ENCODE measurements at places on chromosomes 3 and 15.
A peak's percentile ranks its signal among the peaks of the same experiment; 100 is the strongest.

- no peak for DNase-seq
Observed at GRCh38 chr15:46278062-46278461, 643.2 kb downstream of the SQOR start.

- DNase-seq: no peak
Observed at GRCh38 chr15:42921342-42921731, 759 bp upstream of the TTBK2 start.

DNA sequence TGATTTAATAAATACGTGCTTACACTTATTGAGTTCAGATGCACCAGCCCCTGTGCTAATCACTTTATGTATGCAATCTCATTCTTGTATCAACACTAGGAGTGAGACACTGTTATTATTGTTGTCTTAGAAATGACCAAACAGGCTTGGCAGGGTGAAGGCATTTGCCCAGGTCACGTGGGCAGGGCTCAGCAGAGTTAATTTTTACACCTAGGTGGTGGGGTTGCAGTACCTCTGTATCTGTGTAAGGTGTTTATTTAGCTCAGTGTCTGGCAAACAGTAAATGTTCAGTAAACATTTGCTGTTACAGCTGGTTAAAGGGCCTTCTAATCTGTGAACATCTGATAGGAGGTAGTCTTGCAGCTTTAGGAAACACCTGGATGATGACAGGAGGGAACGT is 200.0 kb downstream of the CACNA2D3 start:
- DNase-seq: no peak

DNA sequence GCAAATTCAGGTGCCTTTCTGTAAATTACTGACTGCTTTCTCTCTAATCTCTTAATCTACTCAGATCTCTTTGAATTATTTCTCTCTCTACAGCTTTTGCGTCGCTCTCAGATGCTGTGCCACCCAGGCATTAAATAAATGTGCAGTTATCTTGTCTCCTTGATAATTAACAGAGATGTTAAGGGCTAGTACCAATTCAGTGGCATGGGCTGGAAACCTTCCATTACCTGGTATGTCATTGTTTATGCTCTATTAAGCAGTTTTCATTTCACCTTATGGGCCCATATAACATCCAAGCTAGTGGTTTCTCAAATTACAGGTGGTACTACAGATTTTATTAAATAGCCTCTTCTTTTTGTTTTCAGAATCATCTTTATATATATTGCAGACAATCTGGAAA is 66.0 kb downstream of the PEX5L start:
- no peak for DNase-seq

DNA sequence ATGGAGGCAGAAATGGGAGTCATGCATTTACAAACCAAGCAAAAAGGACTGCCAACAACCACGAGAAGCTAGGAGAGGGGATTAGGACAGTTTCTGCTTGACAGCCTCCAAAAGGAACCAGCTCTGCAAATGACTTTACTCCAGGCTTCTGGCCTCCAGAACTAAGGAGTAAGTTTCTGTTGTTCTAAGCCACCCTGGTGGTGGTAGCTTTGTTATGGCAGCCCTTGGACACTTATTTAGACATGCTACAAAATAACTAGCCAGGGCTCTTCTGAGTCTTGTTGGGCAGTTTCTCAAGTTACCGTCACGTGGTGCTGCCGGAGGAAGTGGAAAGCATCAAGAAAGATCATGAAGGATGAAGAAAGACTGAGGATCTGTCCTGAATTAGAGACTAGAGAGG is 386.5 kb downstream of the LRTM1 start:
- DNase-seq: no peak

- peak; percentile 65 for DNase-seq
Observed at GRCh38 chr3:44198284-44199269, 43.1 kb upstream of the TOPAZ1 start.

DNA sequence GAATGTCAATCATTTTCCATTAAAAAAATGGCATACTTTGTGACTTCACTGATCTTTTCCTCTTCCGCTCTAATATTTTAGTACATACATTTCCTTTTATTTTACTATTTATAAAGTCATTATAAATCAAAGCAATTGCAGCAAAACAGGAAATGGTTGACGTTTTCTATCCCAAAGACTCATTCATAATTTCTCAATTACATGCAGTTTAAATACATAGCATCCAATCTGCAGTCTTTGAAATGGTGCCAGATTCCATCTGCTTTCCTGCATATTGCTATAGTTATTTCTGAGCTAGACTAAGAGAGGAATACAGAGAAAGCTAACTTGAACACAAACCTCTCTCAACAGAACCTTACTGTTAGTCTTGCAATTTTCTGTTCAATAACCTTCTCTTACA is 179.8 kb downstream of the ZPLD1 start:
- no peak for DNase-seq

DNA sequence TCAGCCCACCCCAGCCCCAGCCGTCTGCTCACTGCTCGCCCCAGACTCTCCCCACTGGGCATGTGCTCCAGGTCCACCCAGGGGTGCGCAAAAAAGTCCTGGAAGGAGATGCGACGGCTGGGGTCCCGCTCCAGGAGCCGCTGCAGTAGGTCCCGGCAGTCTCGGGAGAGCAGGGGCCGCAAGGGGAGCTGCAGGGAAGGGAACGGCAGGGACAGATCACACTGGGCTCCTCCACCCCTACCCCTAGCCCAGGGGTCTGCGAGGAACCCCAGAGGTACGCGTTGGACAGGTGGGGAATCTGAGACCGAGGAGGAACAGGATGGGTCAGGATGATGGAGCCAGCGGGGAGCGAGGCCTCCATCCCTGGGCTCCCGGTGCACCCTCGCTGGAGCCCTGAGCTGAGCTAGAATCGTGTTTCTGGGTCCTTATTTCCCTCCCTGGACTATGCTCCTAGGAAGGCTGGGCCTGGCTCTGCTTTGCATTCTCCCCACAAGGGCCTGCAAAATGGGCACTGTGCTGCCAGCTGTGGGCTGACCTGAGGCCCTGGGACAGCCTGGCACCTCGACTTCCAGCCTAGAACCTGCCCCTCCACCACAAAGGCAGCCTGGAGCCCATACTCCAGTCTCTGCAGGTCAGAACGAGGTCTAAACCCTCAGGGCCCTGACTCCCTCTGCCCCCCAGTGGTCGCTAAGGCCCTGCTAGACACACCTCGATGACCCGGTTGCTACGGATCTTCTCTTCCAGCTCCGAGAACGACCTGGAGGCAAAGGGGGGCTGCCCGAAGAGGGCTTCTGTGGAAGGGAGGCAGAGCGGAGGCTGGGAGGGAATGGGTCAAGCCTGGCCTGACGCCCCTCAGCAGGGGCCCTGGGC is 3.2 kb downstream of the ULK3 start:
- no peak for DNase-seq

GRCh38 chr3:190677001-190677400 is 163.1 kb downstream of the IL1RAP start:
- DNase-seq: no peak

GRCh38 chr3:54324103-54324502 is 201.8 kb downstream of the CACNA2D3 start:
- DNase-seq: no peak

- DNase-seq: no peak
Observed at GRCh38 chr3:42441791-42442190, 31.4 kb upstream of the LYZL4 start.

GRCh38 chr3:129632977-129633376 is 26.5 kb upstream of the PLXND1 start:
- DNase-seq: no peak

GRCh38 chr3:3177861-3178497 is 1.5 kb downstream of the CRBN start:
- DNase-seq: no peak

- DNase-seq: no peak
Observed at GRCh38 chr3:113721636-113722035, 24.4 kb downstream of the NAA50 start.

- DNase-seq: no peak
Observed at GRCh38 chr3:43256714-43257461, 29.5 kb upstream of the SNRK start.
